ENCODE measurements at places on chromosomes 6 and 20.

DNA sequence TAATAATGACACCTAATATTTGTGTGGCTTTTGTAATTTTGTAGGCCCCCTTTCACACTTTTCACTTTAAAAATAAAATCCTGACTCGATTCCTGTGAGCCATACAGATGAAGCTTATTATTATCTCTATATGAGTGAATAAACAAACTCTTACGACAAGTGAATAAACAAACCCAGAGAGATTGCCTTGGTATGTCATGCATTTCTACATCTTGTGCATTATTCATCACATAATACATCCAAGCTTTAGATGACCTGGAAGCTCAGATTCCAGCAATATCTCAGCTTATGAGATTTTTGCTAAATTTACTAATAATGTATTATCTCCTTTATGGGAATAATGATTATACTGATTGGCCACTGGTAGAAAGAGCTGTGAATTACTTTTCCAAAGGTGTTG is 248.2 kb downstream of the TBX18 start:
- DNase-seq: no peak

DNA sequence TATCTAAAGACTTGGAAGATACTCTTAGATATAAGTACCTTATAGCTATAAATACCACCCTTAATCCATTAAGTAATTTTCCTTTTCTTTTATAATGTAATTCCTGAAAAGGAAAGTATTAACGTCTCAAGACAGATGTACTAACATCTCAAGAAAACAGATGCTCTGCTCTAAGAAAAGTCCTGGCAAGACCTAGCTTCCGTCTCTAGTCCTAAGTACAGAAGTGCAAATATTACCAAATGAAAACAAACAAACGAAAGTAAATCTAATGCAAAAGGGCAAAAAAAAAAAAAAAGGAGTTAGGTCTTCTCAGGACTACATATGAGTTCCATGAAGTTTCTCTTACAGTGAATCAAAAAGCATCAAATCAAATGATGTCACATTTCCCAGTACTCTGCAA is 106.8 kb upstream of the PDE10A start:
- no peak for DNase-seq

GRCh38 chr6:118744261-118744941 is 93.0 kb upstream of the CEP85L start:
- DNase-seq: no peak

GRCh38 chr6:44635486-44635885 is 248.0 kb downstream of the CDC5L start:
- DNase-seq: no peak

GRCh38 chr6:41257369-41258195 is 28.9 kb downstream of the TREM1 start:
- DNase-seq: peak; percentile 93

DNA sequence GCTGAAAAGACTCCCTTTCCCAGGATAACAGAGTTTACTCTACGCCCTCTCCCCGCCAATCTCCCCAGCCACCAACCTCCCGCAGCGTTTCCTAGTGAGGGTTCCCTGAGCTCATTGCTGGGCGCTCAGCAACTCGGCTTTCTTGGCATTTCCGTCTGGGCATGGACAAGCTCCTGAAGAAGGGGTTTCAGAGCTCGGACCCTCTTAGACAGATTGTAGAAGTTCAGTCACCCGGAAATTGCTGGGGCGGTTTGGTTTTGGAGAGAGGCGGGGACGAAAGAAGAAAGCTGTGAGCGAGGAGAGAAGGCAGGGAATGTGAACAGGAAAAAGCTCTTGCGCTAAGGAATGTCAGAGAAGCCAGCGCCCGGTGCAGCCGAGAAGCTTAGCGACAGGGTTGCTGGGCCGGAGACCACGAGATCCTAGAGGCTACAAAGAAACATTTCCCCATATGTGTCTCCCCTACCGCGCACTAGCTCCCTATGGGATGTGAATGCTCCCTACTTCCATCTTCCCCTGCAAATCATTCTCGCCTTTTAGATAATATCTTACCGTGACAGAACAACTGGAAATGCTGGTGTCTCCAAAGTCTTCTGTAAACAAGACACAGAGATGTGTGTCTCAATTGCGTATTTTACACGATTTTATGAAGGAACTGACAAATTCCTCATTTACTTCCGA is 15.8 kb downstream of the POM121L2 start:
- DNase-seq: peak; percentile 48

- DNase-seq: no peak
These were observed 30.8 kb downstream of the DUSP22 start for GRCh38 chr6:322940-323729.

DNA sequence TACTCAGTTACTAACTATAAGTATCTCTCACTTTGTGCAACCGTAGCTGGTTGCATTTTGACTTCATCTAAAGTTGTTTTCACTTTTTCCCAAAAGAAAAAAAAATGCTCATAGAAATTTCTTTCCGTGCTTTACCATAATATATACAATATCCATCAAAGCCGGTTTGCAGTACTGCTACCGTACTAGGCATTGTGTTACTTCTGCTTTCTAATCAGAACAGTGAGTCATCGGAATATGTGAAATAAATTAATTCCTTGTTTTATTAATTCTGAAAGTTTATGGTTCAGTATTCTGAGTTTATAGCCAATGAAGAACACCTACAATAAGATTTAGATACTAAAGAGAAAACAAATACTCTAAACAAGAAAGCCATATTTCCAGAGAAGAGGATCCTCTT is 72.5 kb downstream of the TNFRSF21 start:
- DNase-seq: no peak

GRCh38 chr6:52893803-52894202 is 15.7 kb downstream of the GSTA3 start:
- no peak for DNase-seq

DNA sequence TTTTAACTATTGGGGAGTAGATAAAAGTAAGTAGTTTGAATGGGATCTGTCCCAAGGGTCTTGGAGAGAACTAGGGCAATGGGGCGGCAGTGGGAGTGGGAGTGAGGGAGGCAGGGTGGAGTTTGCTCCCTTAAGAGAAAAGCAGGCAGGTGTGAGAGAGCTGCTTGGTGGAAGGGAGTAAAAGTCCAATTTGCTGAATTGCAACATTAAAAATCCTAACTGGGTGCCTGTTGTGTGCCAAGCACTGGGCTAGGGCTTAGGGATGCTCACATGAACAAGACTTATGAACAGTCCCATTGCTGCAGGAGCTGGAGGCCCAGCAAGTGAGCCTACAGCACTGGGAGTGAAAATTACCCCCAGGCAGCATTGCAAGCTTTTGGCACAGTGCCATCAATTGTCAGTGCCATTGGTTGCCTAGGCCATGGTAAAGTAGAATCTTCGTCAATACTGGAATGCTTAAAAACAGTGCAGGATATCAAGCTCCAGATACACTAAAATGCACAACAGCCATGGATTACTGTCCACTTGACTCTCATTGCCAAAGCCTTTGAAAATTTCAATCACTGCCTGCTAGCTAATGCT is 277.7 kb upstream of the JARID2 start:
- DNase-seq: no peak

DNA sequence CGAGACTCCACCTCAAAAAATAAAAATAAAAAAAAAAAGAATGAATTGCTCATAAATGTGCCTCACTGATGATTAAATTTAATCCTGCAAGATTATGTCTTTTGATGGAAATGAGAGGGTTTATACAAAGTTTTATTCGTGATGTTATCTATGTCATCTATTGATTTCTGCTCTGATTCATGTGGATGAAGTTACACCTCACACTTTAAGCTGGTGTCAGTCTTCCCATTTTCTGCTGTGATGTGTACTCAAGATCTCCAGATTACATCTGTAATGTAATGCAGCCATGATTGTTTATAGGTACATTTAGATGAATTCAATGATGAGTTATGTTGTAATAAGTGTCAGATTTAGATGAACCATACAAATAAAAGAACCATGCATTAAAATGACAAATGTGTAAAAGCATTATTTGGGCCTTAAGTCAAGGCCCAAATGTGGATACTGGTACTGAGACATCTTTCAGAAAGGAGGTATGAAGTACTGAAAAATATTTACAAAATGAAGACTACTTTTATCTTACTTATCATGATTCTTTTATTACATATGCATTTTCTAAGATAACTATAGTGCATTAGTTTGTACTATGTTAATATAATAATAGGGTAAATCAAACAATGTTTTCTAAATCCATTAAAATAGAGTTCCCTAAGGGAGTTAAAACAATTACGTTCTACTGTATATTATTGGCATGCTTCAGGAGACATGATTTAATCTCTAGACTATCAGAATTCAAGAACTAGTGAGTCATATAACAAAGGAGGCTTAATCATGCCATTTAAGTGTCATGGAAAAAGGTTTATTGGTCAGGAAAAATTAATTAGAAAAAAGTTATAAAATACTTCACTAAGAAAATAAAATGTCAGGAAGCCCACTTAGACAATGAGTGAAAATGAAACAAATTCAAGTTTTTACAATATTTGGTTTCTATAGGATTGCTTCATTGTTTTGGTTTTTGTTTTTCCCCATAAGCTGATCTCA is 34.5 kb downstream of the HCRTR2 start:
- DNase-seq: peak; percentile 1

DNA sequence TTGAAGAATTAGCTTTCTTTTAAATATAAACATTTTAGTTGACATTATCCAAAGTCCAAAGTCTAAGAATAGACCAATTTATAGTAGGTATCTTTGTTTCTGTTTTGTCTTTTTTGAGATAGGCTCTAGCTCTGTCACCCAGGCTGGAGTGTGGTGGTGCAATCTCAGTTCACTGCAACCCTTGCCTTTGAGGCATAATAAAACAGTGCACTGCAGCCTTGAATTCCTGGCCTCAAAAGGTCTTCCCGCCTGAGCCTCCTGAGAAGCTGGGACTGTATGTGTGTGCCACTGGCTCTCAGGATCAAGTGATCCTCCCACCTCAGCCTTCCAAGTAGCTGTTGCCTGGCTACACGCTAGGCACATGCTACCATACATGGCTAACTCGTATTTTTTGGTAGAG is 135.4 kb downstream of the REV3L start:
- DNase-seq: no peak

GRCh38 chr6:100209323-100210136 is 215.5 kb upstream of the MCHR2 start:
- DNase-seq: no peak

DNA sequence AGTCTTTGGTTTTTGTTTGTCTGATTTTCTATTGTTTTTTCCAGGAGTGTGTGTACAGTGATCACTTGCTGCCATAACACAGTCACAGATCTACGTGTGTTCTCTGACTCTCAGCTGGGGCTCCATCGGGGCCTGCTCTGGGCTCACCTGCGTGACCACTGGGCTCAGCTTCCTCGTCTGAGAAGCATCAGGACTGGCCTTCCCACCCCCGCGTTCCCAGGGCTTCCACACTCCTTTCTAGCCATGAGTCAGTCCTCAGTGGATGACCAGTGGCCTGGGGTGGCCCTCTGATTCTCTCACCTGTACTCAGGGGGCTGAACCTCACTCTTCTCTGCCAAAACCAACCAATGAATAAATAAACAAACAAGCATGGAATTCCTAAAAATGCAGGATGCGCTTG is 14.5 kb downstream of the THBS2 start:
- peak; percentile 53 for DNase-seq

DNA sequence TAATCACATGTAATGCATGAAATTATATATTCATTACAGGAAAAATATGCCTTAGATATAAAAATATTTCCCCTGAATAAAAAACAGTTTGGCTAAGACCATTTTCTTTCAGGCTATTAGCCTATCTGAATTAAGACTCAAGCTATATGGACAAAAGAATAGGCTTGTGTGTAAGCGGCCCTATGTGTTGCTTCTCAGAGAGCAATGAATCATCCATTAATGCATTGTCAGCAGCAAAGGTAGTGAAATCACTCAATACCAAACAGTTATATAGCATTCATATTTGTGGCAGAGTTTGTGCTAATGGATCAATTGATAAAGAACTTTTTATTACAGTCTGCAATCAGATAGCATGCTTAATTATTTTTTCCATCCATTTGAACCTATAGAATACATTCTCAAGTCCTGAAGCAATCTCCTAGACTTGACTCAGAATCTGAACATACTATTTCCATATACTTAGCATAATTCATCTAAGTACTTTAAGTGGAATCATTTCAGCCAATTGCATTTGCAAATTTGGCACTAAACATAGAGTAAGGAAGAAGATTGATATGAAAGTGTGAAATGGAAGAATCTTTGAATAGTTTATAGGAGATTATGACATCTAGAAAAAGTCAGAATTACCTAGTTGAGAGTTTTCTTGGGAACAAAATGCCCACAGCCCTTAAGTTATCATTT is 112.2 kb downstream of the ADGRB3 start:
- DNase-seq: no peak

DNA sequence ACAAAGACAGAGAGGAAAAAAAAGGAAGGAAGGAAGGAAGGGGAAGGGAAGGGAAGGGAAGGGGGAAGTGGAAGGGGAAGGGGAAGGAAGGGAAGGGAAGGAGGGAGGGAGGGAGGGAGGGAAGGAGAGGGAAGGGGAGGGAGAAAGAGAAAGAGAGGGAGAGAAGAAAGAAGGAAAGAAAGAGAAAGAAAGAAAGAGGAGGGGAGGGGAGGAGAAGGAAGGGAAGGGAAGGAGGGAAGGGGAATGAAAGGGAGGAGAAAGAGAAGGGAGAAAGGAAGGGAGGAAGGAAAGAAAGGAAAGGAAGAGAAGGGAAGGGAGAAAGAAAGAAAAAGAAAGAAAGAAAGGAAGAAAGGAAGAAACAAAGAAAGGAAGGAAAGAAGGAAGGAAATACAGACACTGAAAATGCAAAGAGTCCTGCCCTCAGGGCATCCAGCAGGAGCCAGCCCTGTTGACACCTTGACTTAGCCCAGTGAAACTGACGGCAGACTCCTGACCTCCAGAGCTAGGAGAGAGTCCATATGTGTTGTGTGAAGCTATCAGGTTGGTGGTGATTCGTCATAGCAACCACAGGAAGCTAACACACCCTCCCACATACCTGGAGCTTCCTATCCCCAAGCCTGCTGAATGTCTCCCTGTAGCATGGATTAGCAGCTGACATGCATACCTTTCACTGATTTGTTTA is 58.7 kb upstream of the SULF2 start:
- DNase-seq: peak; percentile 35

DNA sequence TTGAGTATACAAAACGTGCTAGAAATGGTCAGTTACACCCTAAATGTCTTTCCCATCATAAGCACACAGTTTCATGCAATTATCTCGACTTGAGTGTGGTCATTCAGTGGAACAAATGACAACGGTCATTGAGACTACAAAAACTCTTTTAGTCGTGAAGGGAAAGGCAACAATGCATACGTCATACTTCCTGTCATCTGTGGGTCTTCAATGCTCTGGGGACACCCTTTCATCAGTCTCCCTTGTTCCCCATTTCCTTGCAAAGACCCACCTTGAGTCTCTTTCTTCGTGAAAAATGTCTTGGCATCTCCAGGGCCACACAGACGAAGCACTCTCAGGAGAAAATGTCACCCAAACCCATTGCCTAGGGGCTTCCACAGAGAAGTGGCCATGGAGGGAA is 238.5 kb downstream of the GMPR start:
- DNase-seq: no peak

Measured in kidney (tissue), 22 donors.